ENCODE measurements at places on chromosomes 5 and 9.

GRCh38 chr9:134778841-134779411 is 101.7 kb upstream of the FCN2 start:
- no peak for DNase-seq

DNA sequence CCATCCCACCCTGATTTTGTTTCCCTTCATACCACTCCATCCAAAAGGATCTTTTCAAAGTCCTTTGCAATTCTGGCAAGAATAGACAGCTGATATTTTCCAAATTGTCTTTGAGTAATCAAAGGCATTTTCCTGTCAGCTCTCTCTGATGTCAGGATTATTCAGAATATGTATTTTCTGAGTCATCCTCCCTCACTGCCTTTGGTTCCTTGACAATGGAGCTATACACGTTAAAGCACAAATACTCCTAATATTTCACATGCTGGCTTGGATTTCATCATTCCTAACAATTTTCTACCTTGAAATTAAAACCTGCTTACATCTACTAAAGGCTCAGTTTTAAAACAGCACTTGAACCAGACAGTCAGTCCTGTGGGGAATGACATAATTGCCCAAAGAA is 379.4 kb downstream of the GADD45G start:
- DNase-seq: no peak

DNA sequence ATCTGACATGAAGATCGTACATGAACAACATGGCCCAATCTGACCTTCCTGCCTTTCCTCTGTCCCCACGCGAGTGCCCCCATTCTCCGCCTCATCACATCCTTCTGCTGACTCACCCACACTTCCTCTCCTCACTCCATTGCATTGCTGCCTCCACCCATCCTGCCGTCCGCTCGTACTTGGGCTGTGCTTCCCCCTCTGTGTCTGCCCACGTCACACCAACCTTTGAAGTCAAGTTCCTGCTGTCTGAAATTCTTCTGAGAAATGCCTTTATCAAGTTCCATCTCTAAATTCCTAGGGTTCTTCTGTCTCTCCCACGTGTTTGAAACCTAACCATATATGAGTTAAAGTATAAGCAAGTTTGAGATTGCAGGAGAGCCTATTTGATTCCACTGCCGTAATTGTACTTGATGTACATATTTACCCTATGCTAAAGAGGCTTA is 18.0 kb upstream of the STARD4 start:
- DNase-seq: peak; percentile 61

DNA sequence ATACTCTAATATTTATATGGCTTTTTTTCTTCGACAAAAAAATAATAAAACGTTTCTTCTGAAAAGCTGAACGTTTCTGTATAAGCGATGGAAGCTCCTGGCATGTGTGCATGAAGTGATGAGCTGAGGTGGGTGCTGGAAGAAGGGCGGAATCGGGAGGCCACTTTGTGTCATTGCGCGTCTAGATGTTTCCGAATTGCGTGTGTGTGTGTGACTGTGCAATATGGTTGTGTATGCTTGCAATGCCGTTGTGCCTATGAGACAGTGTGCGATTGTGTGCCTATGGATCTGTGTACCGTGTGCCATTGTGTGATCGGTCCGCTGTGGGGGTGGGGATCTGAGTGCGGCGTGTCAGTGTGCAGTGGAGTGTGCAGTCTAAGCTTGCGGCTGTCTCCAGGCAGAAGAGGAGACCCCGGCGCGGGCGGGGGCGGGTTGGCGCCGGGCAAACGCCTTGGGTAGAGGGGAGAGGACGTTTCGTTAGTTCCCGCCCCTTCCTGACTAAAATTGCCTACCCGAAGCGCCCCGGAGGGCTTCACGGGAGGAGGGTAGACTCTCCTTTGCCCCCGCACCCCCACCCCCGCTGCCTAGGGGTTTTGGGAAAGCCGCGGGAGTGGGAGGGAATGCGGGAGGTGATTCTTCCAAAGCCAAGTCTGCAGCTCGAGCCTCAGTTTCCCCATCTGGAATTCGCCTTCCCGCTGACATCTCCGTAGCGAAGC is 24.2 kb downstream of the PCDHGC5 start:
- no peak for DNase-seq

GRCh38 chr9:131178382-131178781 is 53.0 kb downstream of the NUP214 start:
- DNase-seq: peak; percentile 33

DNA sequence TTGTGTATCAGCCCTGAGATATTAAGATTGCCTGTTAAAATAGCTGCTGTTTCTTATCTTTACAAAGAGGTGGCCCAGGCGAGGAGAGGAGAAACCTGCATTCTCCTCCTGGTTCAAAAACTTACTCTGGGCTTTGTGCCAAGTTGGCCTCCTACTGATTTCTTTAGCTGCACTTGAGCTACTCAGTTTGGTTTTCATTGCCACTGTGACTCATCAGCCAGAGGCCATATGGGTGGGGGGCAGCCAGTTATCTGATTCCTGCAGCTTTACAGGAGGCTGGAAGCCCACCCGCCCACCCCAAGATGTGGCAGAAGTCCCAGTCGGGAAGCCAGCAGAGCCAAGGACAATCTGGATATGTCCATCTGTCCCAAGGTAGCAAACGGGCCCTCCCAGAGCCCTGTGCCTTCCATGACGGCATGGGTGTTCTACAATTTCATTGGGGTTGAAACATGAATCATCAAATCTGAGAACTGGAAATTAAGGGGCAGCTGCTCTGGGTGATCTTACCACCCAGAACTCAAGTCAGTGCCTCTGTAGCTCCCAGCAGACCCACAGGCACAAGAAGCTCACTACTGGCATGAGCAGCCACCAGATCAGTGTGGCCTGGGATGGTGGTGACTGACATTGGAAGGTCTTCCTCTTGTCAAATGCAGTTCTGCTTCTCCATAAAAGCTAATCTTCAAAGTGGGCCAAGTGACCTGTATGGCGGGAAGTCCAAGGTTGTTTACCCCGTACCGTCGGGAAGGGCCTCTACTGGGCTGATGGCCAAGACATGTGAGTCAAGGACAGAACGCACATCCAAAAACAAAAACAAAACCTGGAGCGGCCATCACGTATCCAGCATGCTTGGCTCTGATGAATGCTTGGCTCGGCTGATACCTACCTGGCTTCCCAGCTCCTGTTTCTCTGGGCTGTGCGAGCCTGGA is 15.6 kb downstream of the FCN2 start:
- no peak for DNase-seq

- DNase-seq: no peak
Measured at GRCh38 chr5:108361239-108361638, 20.7 kb downstream of the FBXL17 start.

- DNase-seq: no peak
Measured at GRCh38 chr9:115668521-115668920, 485.1 kb upstream of the PAPPA start.

DNA sequence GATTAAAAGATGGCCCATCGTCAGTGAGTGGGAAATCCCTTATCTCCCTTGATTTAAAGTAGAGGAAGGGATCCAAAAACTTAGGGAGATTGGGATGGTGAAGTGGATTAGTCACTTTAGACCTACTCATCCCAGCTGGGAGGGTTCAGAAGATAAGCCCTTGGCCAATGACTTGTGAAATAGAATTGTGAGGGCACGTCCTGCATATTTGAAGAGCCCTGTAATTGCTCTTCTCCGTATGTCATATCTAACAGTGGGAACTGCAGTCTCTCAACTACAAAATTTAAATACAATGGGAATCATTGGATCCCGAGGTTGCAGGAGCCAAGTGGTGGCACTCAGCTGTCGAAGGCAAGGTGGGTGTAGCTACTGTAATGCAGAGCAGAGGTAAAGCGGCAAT is 65.4 kb upstream of the C9orf72 start:
- DNase-seq: no peak

DNA sequence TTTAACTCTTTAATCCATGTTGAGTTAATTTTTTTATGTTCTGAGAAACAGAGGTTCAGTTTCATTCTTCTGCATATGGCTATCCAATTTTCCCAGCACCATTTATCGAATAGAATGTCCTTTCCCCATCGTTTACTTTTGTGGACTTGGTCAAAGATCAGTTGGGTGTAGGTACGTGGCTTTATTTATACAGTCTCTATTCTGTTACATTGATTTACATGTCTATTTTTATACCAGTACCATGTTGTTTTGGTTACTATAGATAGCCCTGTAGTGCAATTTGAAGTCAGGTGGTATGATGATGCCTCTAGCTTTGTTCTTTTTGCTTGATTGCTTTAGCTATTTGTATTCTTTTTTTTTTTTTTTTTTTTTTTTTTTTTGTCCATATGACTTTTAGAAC is 462.0 kb downstream of the HTR1A start:
- no peak for DNase-seq

- DNase-seq: no peak
Measured at GRCh38 chr9:19074836-19075235, 25.6 kb downstream of the RRAGA start.

GRCh38 chr9:136754626-136755301 is 3.3 kb downstream of the LCN8 start:
- DNase-seq: no peak

- DNase-seq: no peak
Measured at GRCh38 chr9:116204252-116204882, 50.8 kb downstream of the PAPPA start.

DNA sequence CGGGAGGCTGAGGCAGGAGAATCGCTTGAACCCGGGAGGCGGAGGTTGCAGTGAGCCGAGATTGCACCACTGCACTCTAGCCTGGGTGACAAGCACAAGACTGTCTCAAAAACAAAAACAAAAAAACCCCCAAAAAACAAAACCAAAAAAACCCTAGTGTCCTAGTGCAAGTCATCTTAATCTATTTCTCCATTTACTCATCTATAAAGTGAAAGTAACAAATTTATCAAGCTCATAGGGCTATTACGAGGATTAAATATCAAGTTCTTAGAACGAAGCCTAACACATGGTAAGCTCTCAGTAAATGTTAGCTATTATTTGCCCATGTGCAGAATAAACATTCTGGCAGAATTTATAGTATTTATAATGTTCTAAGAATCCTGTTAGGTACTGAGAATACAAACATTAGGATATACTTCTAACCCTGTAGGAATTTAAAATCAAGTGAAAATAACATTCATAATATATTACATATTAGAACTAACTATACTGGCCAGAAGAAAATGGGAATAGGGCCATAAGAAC is 45.0 kb downstream of the GOLPH3 start:
- no peak for DNase-seq

DNA sequence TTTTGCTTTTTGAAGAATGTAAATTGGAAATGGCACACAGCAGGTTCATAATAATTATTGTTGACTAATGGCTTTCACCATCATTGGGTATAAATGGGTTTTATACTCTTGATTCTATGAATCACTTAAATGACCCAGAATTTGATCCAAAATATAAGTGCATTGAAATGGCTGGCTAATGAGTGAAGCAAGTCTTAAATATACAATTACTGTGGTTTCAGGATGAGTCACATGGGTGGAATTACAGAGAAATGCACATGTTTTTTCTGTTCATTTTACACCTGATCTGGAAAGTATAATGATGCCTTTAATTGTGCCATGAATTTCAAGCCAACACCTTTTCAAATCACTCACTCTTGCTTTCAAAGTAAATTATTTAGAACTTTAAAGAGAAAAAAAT is 380.8 kb upstream of the CD180 start:
- DNase-seq: no peak

DNA sequence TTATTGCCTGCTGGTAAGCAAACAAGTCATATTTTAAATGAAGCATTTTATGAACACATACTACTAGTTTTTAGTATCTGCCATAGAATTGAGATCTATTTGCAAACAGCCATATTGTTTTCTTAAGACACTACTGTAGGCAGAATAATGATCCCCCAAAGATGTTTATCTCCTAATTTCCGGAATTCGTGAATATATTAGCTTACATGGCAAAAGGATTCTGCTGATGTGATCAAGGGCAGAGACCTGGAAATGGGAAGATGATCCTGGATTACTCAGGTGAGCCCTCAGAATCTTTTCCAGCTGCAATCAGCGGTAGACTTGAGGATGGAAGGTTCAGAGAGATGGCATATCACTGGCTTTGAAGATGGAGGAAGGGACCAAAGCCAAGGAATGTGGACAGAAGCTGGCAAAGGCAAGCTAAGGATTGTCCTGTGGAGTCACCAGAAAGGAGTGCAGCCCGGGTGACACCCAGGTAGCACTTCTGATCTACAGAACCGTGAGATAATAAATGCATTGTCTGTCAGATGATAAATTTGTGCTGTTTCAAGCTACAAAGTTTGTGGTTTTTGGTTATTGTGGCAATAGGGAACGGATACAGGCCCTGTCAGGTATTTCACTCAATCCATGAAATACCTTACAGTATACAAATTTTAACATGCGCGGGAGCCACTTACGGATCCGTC is 1.0 kb upstream of the ERCC6L2 start:
- DNase-seq: no peak

GRCh38 chr9:118522093-118523028 is 818.2 kb downstream of the TLR4 start:
- DNase-seq: peak; percentile 44

DNA sequence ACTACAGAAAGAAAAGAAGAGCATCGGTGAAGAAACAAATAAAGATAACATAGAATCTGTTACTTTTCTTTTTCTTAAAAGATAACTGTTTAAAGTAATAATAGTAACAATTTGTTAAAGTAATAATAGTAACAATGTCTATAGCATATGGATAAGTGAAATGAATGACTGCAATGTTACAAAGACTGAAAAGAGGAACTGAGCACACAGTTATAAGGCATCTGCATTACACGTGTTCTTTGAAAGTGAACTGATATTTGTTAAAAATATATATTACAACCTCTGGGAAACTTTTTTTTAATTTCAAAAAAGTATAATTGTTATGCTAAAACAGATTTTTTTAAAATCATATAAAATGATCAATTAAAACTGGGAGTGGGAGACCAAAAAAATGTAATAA is 88.4 kb upstream of the FST start:
- DNase-seq: no peak

GRCh38 chr5:154369682-154370081 is 76.1 kb upstream of the SAP30L start:
- no peak for DNase-seq

DNA sequence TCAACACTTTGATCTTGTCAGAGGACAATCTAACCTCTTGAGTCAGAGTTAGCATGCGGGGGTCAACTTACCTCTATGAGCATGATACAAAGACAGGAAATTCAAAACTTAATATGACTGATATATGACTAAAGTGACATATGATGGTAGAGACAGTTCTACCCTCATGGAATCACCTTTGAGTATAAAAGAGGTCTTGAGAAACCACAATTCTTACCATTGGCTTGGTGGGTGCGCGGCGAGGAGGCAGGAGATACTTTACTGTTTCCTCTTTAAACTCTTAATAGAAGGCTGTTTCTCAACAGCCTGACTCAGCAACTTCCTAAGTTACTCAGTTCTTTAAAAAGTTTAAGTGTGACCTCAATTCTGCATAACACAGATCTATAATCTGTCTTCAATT is 372.8 kb downstream of the KIAA0825 start:
- DNase-seq: peak; percentile 54

DNA sequence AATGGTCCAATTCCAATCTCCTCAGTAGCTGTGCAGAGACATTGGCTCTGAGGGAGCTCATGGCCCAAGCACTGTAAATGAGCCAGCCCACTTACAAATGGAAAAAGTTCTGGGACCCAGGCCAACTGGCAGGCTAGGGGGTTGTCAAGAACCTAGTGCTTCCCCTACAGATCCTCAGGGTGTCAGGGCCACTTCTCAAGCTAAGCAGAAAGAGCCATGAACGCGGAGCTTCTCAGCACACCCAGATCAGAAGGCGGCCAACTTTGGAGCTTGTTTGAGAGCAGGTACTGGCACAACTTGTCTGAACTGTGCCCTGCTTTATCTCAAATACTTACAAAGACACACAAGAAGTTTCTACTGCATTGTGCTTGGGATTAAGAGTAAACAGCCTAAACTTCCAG is 17.5 kb downstream of the TLE1 start:
- DNase-seq: no peak
